Stimulated activated CD8-positive, alpha-beta memory T cell treated with anti-CD3 and anti-CD28 coated beads, Interleukin-7, amount 100 ng/mL, for 48 hours (primary cell): ENCODE measurements at places on chromosomes 1 and 21.

- DNase-seq = no peak
Observed at GRCh38 chr1:110344152-110344551, 5.0 kb downstream of the RBM15 start.

GRCh38 chr1:213119794-213120193 lies 68.8 kb downstream of the RPS6KC1 start:
- no peak for DNase-seq

DNA sequence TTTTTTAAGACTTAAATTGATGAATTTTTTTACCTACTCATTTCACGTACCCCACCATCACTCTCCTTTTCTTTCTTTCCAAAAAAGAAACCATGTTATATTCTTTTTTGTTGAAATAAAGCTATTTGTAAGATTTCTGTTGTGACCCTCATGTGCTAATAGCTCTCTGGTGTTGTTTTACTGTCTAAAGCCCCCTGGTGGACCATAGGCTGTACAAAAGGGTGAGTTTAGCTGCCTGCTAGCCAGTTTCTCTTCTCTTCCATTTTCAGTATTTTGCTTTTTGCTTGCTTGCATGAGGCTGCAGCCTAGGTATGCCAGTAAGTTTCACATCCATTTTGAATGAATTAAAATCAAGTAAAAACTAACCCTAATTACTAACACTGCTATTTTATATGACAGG lies 15.6 kb upstream of the VAMP3 start:
- no peak for DNase-seq

- DNase-seq = no peak
Observed at GRCh38 chr21:34550182-34550799, 38.3 kb upstream of the KCNE1 start.

DNA sequence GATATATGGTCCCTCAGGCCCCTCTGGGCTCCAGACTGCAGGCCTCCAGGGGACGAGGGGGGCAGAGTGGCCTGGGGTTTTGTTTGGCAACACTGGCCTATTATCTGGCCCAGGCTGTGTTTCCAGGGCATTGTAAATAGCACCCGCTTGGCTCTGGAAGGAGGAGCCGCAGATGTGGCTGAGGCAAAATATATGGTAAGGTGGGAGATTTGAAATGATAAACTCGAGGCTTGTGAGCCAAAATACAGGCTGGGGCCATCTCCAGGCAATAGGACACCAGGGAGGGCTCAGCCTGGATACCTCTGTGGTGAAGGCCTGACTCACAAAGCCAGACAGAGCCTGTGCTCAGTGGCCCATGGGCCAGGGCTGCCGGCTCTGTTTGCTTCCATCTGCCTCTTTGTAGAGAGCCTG lies 14.0 kb downstream of the NAV1 start:
- DNase-seq = no peak

DNA sequence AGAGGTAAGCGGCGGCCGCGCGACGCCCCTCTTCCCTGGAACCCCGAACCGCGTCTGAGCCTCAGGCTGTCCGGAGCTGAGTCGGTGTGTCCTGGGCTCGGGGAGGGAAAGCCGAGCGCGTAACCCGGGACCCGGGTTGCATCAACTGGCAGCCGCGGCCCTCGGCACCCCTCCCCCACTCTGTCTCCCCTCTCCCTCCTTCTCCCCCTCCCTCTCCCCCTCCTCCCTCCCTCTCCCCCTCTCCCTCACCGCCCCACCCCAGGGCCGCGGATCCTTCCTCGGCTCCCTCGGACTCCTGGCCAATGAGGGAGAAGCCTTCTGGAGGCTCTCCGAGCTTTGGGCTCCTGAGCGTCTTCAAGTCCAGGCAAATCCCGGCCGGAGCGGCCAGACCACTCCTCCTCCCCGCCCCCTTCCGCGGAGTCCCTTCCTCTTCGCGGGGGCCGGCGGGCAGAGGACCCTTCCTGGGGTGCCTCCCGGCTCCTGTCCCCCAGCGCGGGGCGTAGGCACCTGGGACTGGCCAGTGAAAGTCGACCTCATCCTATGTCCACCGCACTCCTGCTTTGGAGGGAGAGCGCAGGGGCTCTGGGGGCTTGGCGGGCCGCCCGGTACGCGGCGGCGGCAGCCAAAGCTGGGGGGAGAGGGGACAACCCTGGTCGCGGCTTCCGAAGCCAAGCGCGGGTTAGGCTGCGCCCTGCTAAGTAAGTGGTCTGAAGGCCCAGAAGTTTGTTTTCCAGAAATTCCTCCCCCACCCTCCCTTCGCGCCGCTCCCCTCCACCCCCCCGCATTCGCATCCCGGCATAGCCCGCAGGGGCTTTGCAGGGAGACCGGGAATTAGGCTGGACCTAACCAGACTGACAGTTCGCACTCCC lies 850 bp downstream of the SESN2 start:
- DNase-seq = no peak
